ENCODE measurements at places on chromosomes 7 and 10.

GRCh38 chr7:133081599-133082389, at the start of gene CHCHD3:
CHCHD3 (minus strand) TSS chr7:133082090; CDS start chr7:133081937, 153 bp downstream.
- DNase-seq: peak; percentile 87

- DNase-seq: no peak
Measured at GRCh38 chr7:131364767-131365344, 37.2 kb downstream of the MKLN1 start.

DNA sequence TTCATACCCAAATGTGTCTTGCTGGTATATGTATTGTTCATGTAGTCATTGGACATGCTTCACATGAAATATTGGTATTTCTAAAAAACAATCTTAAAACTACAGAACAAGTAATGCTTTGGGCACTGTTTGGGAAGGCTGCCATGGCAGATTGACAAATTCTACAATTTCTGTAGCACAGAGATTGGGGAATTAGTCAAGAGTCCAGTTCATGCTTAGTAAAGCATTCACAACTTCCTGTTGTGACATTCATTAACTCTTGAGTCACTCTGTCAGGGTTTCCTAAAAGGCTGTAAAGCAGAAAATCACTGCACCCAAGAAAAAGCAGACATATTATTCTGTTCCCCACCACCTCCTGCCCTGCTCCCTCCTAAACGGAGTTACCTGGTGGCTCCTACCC, 398.9 kb downstream of the PHTF2 start:
- no peak for DNase-seq

DNA sequence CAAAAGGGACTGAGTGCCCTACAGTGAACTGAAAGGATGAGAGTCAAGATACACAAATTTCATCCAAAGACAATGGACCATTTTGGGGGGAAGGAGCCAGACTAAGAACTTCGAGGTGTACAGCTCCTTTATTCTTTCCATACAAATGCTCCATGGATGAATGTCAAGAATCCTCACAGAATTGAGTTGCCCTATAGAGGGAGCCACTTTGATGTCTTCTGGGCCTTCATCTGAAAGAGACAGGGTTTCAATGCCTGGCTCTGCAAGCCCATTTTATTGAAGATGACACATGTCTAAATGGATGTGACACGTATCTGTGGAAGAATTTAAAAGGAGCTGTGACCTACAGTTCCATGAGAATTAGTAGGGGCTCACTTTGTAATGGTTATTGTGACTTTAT, 32.0 kb upstream of the NRG3 start:
- no peak for DNase-seq

DNA sequence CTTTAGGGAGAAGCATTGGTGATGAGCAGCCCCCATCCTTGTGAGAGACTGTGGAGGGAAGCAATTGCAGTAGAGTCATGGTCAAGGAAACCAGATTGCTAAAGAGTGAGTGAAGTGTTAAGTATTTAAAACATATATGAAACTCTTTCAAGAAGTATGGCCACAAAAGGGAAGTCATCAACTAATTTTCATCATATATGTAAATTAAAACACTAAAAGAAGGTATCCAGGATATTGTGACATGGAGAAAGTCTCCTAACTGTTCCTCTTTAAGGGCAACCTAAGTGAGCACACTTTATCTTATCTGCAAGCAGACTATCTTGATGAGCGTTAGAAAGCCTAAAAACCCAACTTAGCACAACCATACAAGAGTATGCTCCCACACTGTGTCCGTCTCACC, 69.7 kb downstream of the CD36 start:
- DNase-seq: no peak

GRCh38 chr7:124457841-124458240, 307.8 kb downstream of the GPR37 start:
- no peak for DNase-seq

- peak; percentile 82 for DNase-seq
Measured at GRCh38 chr7:28106321-28106829, 74.2 kb downstream of the JAZF1 start.

GRCh38 chr7:29955799-29956486, 33.7 kb downstream of the SCRN1 start:
- no peak for DNase-seq

DNA sequence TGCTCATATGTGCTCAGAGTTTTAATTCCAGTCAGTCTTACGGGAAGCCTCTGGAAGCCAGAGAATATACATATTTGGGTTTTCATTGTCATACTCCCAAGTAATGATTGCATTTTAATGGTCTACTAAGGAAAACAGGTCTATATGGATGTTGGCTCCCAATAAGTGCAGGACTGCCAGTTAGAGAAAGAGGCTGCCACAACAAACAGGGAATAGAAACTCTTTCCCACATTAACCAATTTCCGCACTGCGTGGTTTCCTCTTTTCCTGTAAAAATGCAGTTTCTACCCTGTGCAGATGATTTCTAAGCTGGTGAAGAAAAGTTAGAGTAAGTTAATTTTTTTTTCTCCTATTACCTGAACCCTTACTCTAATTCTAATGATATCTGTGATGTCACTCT, 78.2 kb downstream of the CCSER2 start:
- DNase-seq: no peak

- no peak for DNase-seq
Measured at GRCh38 chr7:64811767-64812166, 17.5 kb downstream of the ZNF138 start.

- DNase-seq: no peak
Measured at GRCh38 chr10:99920901-99921300, 88.8 kb downstream of the DNMBP start.

GRCh38 chr10:114970515-114970914, 32.5 kb downstream of the TRUB1 start:
- no peak for DNase-seq

DNA sequence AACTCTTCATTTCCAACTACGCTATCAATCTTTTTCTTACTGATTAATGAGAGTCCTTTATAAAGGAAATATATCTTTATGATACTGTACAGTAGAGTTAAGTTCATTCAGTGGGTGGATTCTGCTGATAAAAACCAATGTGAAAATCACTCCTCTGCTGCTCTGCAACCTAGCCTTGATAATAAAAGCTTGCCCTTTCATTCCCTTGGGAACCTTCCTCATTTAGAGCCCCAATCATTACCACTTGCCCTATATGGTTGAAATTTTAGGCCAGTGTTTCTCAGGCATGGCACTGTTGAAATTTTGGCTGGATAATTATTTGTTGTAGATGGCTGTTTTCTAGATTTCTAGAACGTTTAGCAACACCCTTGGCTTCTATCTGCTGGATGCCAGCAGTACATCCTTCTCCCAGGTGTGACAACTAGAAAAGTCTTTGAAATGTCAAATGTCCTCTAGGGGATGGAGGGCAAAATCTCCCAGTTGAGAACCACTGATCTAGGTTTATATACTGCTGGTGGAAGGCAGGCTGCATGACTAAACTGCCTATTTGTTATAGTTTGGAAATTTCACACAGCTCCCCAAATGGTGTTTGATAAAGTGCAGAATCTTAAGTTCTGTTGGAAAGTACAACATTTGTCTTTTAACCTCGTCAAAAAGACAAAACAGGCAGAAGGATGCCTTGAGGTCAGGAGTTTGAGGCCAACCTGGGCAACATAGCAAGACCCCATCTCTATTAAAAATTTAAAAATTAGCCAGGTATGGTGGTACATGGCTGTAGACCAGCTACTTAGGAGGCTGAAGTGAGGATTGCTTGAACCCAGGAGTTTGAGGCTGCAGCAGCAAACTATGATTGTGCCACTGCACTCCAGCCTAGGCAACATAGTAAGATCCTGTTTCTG, 8.9 kb upstream of the SIRT1 start:
- no peak for DNase-seq

GRCh38 chr10:13018171-13018570, 16.7 kb upstream of the CCDC3 start:
- DNase-seq: no peak

DNA sequence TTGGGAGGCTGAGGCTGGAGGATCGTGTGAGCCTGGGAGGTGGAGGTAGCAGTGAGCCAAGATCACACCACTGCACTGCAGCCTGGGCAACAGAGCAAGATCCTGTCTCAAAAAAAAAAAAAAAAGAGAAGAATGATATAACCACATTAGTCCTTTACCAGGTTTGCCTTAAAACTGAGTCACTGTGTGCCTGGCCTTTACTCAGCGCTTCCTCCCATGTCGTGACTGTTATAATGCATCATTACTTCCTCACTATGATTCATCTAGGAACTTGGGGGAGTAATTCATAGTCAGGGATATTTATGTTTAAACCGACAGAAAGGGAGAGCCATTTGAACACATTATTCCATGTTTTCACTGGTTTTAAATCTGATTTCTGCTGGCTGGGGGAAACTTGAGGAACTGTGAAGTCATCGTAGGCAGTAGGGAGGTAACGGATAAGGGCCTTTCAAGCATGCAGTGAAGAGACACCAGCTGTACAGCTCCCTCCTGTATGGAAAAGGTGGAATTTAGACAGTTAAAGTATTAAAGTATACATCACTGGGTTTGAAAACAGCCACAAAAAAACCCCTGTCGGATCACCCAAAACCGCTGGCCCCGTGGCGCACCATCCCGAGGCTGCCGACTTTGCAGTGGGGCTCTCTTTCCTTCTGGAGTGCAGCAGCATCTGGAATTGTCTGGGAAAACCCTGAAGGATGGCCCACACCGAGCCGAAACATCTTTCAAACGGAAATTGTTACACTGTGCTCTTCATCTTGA, 119.8 kb downstream of the NKX6-2 start:
- DNase-seq: no peak

- no peak for DNase-seq
Measured at GRCh38 chr10:33271969-33272583, 62.4 kb downstream of the NRP1 start.

- DNase-seq: no peak
Measured at GRCh38 chr7:155169498-155170065, 99.5 kb downstream of the HTR5A start.

DNA sequence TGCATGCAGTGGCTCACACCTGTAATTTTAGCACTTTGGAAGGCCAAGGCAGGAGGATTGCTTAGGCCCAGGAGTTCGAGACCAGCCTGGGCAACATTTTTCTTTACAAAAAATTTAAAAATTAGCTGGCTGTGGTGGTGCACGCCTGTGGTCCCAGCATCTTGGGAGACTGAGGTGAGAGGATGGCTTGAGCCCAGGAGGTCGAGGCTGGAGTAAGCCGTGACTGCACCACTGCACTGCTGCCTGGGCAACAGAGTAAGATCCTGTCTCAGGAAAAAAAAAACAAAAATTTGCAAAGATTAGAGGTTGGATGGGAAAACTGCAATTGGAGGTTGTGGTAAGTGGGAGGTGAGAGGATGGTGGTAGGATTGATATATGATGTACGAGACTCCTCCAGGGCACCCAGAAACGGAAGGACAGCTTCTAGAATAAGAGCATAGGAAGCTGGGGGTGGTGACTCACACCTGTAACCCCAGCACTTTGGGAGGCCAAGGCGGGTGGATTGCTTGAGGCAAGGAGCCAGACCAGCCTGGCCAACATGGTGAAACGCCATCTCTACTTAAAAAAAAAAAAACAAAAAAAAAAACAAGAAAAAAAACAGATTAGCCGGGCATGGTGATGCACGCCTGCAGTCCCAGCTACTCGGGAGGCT, 19.1 kb upstream of the PARP12 start:
- DNase-seq: no peak

All from NCI-H1436 treated with DMSO at 0.1 percent for 48 hours (cell line).